ENCODE measurements at places on chromosomes 7 and 10. TPM values are rescaled to one million over a fixed set of nuclear protein-coding genes. Genes with fewer than 3 reads are reported as not detected.

CAV1 gene
- 614 TPM for total RNA-seq

PBLD gene
- total RNA-seq = 5.5 TPM

VAX1 gene
- total RNA-seq = not detected

TMUB1 gene
- 25.5 TPM for total RNA-seq

HECTD2 gene
- 11.1 TPM for total RNA-seq

PPP1R17 gene
- not detected for total RNA-seq

IFIT3 gene
- 30.6 TPM for total RNA-seq

NME8 gene
- total RNA-seq = not detected

ELFN1 gene
- 7.6 TPM for total RNA-seq

CFAP69 gene
- total RNA-seq = 5.5 TPM

ACBD7 gene
- total RNA-seq = 0.99 TPM

FAM204A gene
- 71.6 TPM for total RNA-seq

LIPJ gene
- not detected for total RNA-seq

SLC35G1 gene
- total RNA-seq = 6.0 TPM
